ENCODE measurements at places on chromosomes 1 and 21. TPM values are rescaled to one million over a fixed set of nuclear protein-coding genes. Genes with fewer than 3 reads are reported as not detected.

DNA sequence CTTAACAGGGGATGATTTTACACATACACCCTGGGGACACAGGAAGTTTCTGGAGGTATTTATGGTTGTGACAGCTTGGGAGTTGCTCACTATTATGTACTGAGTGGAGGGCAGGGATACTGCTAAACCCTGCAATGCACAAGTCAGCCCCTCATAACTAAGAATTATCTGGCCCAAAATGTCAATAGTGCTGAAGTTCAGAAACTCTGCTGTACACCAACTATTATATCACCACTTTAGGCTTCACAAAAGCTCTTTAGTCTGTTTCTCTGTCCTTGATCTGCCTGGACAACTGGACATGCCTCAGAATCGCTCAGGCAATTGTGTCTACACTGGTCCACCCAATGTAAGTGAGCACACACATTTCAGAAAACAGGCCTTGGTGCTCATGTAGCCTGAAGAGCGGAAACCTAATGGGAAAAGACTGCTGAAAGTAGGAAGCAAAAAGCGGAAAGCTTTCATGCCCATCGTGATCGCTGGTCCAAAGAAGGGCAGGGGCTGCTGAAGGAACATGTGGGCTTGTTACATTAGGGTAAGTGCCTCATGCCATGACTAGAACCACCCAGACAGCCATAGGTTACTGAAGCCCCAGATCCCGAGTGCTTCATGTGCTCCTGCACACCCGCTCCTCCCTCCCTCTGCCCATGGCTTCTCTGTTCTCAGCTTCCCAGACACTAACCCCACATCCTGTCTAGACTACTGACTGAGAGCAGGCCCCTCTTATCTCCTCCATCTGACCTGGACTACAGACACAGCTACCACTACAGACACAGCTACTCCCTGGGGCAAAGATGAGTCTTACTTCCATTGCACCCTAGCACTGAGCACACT is 73.5 kb downstream of the LRIG2 start:
- no peak for DNase-seq

DNA sequence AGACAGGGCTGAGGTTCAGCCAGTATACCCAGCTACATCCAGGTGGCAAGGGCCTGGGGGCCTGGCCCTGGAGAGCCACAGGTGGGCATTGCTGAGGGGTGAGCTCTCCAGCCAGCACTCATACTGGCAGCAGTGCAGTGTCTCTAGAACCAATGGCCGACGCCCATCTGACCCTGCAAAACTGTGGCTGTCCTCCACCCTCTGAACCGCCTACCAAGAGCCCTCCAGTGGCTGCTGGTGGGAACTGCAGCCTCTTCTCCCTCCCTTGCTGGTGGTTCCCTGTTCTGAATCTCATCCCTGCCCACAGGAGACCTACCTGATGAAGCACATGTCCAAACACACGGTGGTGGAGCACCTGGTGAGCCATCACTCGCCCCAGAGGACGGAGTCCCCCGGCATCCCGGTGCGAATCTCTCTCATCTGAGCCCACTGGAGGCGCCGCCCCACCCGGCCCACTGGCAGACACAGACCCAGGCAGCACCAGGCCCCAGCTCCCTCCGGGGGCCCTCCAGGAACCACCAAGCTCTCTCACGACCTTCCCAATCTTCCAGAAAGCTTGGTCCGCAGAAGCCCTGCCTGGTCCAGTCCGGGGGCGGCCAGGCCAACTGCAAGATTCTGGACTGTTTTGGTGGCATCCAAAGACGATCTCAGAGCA is 22.1 kb downstream of the A3GALT2 start:
- peak; percentile 69 for DNase-seq

DNA sequence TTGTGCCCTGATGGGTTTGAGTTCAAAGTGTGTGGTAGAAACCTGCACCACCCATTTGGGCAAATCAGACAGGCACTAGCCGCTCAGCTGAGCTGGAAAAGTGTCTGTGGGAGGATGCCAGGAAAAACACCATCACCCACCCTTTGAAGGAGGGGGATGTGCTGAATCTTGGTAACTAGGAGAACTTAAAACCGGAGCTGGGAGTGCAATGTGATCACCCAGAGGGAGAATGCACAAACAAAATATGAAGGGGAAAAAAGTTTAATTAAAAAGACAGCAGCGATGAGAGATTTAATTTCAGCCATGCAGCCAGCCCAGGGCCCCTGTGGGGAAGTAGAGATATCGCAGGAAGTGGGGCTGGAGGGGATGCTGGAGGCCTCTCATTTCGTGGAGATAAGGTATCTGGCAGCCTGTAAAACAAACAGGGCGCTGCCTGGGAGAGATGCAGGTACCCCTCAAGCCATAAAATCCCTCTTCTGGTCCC is 86.8 kb upstream of the BCAR3 start:
- DNase-seq = no peak

- no peak for DNase-seq
Measured at GRCh38 chr1:1873186-1873585, 17.7 kb downstream of the GNB1 start.

DNA sequence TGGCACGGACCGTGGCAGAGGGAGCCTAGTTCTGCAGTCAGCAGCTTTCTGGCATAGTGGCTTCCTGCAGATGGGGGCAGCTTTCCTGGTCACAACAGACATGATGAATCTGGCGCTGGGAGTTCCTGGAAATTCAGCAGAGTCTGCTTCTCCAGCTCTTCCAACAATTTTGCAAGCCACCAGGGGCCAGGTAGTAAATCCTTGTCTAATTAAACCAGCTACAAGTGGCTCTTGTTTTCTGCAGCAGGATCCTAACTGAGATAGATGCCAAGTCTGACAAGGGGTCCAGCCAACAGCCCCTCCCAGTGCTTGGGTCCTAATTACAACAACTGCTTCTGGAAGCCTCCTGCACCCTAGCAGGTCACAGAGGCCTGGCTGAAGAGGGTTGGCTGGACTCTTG is 35.8 kb downstream of the TRIM62 start:
- no peak for DNase-seq

GRCh38 chr1:203273869-203274602 is 31.3 kb upstream of the BTG2 start:
- DNase-seq = no peak

GRCh38 chr1:36175137-36176095 is 19.5 kb downstream of the MAP7D1 start:
- DNase-seq = no peak

DNA sequence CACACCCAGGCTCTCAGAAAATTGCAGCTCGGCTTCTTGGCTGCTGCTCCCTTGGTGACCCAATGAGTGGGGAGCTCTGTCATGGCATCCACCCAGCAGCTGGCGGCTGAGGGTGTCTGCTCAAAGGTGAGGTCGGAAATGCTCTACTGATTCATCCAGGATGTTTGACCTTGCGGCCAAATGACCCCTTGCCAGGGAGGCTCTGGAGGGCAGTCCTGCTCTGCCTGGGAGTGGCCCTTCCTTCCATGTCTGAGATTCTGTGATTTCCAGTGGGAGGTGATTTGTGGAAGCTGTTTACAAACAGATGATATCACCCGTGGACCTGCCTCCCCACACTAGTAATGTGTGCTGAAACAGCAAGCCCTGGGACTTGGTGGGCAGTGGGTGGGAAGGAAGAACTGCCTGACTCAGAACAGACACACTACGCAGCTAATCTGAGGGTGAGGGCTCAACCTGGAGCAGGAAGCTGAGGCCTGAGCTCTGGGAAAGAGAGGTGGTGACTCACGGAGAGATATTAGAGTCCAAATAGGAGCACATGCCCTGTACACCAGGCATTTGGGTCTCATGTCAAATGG is 3.0 kb downstream of the CRCT1 start:
- no peak for DNase-seq

The KIF26B gene
- total RNA-seq = not detected

- DNase-seq = no peak
Measured at GRCh38 chr1:187744665-187745064, 915.9 kb downstream of the PLA2G4A start.

GRCh38 chr1:97061604-97062003 is 340.0 kb downstream of the PTBP2 start:
- DNase-seq = no peak

GRCh38 chr1:198151688-198152087 is 5.1 kb upstream of the NEK7 start:
- DNase-seq = peak; percentile 59

- peak; percentile 22 for DNase-seq
Measured at GRCh38 chr1:247647864-247648263, 31.7 kb downstream of the OR13G1 start.

The CEP85 gene
- 51.3 TPM for total RNA-seq

DNA sequence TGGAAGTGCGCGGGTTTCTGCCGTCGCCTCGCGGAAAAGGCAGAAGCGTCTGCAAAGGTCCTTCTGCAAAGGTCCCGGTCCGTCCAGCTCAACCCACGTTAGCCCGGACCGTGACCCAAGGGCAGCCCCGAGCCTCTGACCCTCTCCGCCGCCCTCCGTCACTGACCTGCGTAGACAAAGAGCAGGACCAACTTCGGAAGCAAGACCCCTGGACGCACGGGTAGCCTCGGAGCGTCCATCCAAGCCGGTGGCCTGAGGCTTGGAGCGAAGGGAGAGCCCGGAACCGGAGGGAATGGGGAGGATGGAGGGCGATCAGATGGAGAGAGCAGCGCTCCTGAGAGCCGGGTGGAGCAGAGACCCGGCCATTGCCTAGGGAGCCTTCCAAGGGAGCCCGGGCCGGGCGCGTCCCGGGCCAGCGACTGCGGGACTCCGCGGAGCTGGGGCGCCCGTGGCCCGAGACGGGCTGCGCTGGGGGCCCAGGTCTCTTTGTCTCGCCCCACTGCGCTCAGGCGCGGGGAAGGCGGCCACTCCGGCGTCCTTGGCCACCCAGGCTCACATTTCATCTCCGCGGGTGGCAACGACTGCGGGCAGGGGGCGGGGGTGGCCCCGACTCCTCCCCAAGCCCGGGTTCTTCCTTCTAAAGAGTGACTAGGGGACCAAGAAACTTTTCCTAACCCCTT is at the start of gene CYYR1:
Gene CYYR1, minus strand, starts transcription at position 585 of the 680 bp plus-strand sequence. Its CDS starts 346 bp downstream, at position 239.
- DNase-seq = peak; percentile 88

GRCh38 chr1:112710159-112710558 is 3.2 kb upstream of the RHOC start:
- DNase-seq = no peak

- no peak for DNase-seq
Measured at GRCh38 chr1:79052829-79053449, 46.4 kb upstream of the ADGRL4 start.

The KANK4 gene
- total RNA-seq = 0.24 TPM

- no peak for DNase-seq
Measured at GRCh38 chr1:95640746-95641145, 406.7 kb downstream of the RWDD3 start.

The CNTN2 gene
- total RNA-seq = not detected

The AMY1A gene
- not detected for total RNA-seq

DNA sequence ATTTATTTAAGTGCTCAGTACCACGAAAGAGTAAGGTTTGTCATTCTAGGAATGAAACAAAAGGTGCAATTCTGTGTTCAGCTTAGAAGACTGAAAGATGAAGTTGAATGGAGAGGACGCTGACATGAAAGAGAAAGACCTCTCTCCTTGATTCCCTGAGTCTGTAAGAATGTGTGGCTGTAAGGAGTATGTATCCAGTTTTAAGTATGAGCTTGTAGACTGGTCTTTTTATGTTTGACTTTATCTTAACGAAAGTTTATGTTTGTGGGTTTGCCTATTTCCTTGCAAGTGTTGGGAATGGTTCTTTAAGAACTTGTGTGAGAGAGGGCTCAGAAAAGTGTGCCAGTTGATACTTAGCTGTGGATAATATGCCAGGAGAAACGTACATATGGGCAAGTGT is 1.4 kb downstream of the CHD1L start:
- no peak for DNase-seq

The HSD3B1 gene
- not detected for total RNA-seq

The MARK1 gene
- total RNA-seq = 5.1 TPM

GRCh38 chr1:248850124-248850523 is 8.8 kb downstream of the ZNF692 start:
- DNase-seq = no peak

The TNFRSF25 gene
- total RNA-seq = 0.97 TPM

GRCh38 chr1:94120570-94120901 is 412 bp downstream of the ABCA4 start:
- no peak for DNase-seq

The ACTA1 gene
- not detected for total RNA-seq

- DNase-seq = no peak
Measured at GRCh38 chr1:53450225-53450624, 9.0 kb upstream of the DMRTB1 start.

DNA sequence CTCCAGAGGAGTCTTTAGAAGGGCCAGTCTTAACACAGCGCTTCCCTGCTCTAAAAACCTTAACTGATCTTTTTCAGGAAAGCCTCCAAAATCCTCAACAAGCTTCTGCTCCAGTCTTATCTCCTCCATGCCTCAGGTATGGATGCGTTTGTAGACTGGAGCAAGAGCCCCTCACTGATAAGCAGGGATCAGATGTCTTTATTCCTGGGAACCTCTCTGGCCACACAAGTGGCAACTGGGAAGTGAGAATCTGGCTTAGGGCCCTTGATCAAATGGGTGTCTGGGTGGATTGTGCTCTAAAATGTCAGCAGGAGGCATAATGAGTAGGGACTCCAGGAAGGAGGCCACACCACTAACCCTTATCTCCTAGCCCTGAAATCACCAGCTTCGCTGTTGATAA is 1.4 kb downstream of the ZBTB8A start:
- no peak for DNase-seq

The CCDC181 gene
- 6.7 TPM for total RNA-seq

DNA sequence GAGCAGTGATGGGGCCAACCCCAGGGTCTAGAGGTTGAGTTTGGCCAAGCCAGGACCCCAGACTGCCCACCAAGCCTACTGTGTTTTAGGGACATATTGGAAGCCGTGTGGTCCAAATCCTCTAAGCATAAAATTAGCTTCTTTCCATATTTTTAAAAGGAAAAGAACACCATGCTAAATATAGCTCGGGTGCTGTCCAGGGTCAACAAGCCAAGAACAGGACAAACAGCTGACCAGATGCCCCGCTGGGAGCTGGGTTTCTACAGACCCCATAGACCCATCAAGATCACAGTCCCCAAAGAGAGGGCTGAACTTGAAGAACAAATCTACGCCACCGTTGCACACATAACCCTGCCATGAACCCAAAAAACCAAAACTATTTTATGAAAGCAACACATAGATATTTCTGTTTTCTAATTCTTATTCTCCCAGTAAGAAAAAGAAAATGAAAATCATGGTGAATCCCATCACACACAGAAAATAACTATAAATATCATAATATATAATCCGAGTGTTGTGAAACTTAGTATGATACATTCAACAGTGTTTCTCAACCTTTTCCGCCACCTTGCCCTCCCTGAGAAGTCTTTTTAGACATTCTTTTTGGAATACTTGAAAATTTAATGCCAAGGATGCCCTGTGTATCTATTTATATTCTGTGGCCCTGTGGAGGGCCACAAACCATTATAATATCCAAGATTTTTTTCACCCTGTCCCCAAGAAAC is 36.2 kb upstream of the FHAD1 start:
- DNase-seq = no peak

GRCh38 chr1:229437443-229437842 is 3.5 kb upstream of the ACTA1 start:
- no peak for DNase-seq

The ELAPOR1 gene
- total RNA-seq = 0.17 TPM

- no peak for DNase-seq
Measured at GRCh38 chr1:33322109-33322508, 1.2 kb upstream of the A3GALT2 start.

DNA sequence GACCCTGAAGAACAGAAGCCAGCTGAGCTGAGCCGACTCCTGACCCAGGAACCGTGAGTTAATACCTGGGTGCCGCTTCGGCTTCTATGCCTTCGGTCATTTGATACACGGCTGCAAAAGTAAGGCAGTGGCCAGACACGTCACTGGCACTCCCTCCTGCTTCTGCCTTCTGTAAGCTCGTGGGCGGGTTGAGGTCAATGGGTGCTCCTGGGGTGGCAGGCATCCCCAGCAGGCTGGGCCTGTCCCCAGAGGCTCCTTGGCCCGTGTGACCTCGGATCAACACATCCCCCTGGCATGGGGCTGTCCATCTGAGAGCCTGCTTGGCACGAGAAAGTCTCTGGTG is 35.7 kb upstream of the COL6A1 start:
- no peak for DNase-seq
